ENCODE measurements at places on chromosomes 2 and 18.

DNA sequence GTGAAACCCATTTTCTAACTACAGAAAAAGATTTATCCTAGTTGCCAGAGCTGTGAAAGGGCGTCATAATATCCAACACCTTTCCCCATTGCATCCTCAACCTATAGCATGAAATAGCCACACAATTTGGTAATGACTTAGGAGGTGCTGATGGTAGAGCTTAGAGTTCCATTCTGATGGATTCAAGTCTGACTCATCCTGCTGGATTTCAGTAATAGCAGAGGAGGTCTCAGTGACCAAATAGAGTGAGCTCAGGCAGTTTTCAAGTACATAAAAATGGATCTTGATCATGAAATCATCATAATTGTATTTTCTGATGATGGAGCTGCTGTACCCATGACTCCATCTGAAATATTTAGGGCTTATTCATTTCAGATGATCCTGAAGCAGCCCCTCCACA lies 270.7 kb upstream of the KLHL29 start:
- DNase-seq: no peak

DNA sequence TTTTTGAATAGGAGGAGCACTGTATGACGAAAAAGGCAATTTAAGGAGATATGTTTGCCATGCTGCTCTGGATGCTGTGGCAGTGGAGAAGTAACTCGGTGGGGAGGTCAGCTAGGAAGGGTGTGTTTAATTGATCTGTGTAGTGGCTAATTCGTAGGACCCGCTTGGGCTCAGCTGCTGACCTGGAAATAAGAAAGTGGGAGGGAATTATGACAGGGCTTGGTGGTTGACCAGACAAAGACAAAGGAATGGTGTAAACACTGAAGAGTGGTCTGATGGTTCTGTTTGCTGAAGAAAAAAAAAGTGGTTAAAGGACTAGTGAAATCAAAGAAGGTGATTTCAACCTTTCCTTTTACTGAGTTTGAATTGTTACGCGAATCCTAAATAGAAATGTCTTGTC lies 146.0 kb downstream of the MAP4K4 start:
- DNase-seq: no peak

DNA sequence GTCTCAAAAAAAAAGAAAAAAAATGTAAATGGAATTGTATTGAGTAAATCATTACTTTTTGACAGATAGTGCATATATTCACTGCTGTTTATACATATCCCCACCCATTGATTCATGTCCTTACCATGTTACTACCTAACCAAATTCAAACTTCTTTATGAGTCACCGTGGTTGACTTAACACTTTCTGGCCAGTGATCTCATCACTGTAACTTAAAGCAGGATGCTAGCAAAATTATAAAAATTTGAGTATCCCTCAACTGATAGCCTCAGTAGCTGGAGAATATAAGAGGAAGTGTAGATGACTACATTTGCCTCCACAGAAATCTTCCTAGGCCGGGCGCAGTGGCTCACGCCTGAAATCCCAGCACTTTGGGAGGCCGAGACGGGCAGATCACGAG lies 13.4 kb downstream of the CNOT9 start:
- no peak for DNase-seq

DNA sequence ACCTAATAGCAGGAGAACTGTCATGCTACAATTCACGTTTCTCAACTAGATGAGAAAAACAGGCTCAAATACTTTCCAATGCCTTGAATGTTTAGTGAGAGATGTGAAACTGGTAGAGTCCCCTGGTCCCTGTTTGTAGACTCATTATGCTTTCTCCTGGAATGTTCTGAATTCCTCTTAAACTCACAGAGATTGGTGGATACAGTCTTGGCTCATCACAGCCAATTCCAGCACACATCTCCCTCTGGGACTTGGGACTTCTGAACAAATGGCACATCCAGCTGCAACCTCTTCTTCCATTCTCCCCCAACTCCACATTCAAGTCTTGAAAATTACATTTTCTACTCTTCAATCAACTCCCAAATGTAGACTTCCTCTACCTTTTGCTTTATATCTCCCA lies 58.4 kb upstream of the NT5C1B start:
- no peak for DNase-seq

DNA sequence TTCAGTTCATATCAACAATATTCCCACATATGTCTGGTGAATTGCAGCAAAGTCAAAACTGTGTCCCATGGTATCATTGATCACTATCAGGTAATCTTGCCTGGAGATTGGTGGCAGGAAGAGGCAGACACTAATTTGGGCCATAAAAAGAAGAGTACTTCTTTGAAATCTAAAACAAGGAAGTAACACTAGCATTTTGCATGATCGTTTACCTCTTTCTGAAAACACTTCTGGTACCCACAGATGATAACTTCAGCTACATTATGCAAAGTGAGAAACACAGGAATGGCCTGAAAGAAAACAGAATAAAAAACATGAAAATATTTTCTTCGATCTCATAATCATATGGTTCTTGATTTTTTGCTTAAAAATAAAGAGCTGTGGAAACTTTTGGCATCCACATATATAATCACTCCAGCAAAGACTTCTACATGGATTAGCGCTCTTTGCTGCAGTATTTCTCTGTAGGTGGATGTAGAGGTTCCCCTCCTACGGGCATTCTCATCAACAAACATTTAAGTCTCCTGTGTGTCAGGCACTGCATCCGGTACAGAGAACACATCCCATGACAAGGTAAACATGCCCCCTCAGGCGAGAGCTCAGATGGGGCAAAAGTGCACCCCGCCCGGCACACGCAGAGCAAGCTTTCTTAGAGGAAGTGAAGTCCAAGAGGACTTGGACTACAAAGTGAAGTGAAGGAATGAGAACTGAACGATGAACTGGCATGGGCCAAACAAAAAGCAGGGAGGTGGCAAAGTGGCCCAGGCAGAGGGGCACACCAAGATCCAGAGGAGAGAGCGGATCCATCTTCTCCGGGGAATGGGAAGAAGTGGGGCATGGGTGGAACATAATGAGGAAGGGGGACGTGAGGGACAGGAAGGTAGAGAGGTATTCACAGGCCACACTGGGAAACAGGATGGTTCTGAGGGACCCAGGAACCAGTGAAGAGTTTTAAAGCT lies 68.0 kb upstream of the RIOK3 start:
- no peak for DNase-seq

- no peak for DNase-seq
Observed at GRCh38 chr18:48680339-48681250, 141.8 kb downstream of the CTIF start.

- no peak for DNase-seq
Observed at GRCh38 chr2:145685383-145686050, 1165.6 kb upstream of the ZEB2 start.

GRCh38 chr18:77082316-77082955 lies 50.1 kb downstream of the MBP start:
- DNase-seq: no peak

GRCh38 chr2:191030521-191031154 lies 16.7 kb upstream of the STAT1 start:
- DNase-seq: no peak

- no peak for DNase-seq
Observed at GRCh38 chr18:52236131-52236530, 103.9 kb upstream of the DCC start.

DNA sequence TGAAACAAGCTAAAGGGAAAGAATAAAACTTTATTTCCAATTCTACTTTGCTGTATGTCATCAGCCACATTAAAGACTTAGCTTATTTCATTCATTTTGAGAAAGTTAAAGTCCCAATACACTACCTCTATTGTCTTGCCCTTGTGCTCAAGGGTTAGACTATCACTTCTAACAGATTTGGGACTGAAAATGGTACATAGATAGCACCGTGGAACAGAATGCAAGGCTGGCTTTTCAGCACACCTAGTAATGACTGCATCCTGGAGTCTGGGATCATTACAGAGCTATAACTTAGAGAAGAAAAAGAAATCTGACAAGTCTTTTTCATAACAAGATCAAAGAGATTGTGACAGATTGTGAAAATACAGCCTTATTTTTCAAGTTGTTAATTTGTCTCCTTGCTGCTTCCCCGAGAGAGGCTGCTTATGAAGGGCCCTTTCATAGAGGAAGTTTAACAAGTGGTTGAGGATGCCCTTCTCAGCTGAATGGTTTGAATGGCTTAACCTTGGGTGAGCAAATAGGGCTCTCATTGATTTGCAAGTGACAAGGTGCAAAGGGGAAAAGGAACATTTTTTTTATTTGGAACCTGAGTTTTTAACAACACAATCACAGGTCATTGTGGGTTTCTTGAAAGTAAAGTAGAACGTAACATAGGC lies 371.8 kb downstream of the EPHA4 start:
- no peak for DNase-seq

- DNase-seq: no peak
Observed at GRCh38 chr2:96468904-96469303, 36.3 kb downstream of the NEURL3 start.

DNA sequence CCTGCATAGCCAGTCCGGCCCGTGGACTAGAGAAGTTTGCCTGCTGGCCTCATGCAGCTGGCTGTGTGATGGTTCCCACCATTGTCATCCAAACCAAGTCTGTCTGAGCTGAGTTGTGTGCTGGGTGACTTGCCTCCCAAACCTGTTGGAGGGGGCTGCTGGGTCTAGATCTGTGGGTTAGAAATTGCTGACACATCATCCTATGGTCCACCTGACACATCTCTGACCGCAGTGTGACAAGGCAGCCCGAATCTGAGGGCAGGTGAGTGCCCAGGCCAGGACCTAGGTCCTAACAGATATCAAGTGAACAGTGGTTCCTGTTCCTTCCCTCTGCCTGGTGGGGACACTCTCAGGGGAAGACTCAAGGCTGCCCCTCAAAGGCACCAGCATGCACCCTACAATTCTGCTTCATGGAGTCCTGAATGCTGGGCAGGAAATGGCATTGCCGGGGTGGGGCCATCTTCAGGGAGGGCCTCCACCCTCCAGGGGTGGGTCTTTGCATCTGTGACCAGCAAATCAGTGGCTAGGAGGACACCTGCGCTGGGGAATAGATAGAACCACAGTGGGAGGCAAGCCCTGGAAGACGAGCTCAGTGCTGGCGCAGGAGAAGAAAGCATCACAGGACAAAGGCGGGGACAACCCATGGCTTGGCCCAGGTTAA lies 117.9 kb upstream of the ID2 start:
- DNase-seq: no peak

DNA sequence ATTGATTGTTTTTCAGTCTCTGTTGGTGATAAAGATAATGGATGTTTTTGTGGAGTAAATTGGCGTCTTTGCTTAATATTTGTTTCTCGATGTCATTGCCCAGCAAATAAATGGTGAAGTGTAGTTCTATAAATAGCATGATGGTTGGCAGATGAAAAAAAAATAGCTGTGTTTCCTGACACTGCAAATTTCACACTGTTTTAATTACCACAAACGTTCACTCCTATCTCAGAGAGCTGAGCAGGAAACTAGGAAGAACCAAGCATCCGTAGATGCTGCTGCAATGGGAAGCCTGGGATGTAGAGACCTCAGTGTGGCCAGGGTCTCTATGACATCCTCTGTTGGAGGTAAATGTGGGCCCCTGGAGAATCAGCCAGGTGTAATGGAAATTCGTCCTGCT lies 183.2 kb downstream of the CYRIA start:
- no peak for DNase-seq

GRCh38 chr18:28003451-28003850 lies 173.5 kb downstream of the CDH2 start:
- DNase-seq: no peak

- DNase-seq: no peak
Observed at GRCh38 chr18:7885865-7886264, 318.7 kb downstream of the PTPRM start.

DNA sequence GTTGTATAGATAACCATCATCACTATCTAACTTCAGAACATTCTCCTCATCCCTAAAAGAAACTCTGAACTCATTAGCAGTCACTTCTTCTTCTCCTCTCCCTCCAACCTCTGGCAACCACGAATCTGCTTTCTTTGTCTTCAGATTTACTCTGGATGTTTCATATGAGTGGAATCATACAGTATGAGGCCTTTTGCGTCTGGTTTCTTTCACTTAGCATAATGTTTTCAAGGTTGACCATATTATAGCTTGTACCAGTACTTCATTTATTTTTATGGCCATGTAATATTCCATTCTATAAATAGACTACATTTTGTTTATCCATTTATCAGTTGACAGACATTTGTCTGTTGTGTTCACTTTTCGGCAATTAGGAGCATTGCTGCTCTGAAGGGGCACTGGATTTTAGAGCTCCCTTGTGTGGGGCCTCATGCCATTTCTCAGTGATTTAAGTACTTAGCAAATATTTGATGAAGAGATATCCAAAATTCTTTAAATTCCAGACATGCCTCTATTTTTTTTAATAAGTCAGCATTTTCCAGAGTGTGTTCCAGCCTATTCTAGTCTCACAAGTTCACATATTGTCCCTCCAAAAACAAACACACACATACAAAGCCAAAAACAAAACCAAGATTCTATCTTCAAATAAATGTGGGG lies 22.5 kb upstream of the MAP3K20 start:
- no peak for DNase-seq

- no peak for DNase-seq
Observed at GRCh38 chr18:12409469-12409868, 1.7 kb downstream of the PRELID3A start.

- no peak for DNase-seq
Observed at GRCh38 chr2:85584354-85584856, at the start of gene VAMP5. VAMP5 (plus strand) TSS chr2:85584431; CDS start chr2:85584491, 60 bp downstream.

- no peak for DNase-seq
Observed at GRCh38 chr2:69390471-69390870, 3.4 kb upstream of the GFPT1 start.

DNA sequence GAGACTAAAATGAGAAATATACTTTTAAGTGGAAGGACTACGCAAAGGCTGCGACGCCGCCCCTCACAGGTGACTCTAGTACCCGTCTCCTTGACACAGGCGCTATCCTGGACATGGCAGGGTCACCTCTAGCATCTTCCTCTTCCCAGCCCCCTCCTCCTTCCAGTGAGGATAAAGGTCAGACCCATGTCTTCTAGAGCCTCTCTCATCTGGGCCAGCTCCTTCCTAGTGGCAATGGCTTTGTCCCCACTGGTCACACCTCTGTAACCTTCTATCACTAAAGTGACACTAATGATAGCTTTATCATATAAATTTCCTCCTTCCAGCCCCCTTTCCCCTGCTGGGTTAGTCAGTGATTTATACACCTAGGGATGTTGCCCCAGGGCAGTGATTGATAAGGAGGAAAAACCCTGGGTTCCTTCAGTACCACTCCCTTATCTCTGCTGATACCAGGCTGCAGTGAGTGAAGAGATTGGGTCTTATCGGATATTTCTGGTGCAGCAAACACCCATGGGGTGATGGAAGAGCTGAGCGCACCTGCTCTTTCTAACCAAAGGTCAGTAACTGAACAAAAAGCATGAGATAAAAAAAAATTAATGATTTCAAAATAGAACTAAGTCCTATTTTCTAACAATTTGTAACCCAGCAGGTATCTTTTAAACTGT lies 62.0 kb upstream of the FZD5 start:
- no peak for DNase-seq
